Dorsolateral prefrontal cortex (tissue), 122 donors: ENCODE measurements at places on chromosomes 7 and 10.

- DNase-seq = peak; percentile 12
Measured at GRCh38 chr7:24713850-24714675, 43.2 kb downstream of the GSDME start.

DNA sequence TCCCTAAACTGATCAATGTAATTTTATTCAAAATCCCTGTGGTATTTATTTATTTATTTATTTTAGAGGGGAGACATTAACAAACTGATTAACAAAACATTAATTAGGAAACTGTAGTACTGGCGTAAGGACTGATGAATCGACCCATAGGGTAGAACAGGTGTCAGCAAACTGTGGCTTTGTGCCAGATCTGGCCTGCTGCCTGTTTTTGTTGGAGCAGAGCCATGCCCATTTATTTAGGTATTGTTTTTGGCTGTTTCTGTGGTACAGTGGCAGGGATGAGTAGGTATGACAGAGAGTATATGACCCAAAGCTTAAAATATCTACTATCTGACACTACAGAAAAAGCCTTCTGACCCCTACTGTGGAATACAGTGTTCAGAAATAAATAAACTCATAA lies 332.5 kb upstream of the ETV1 start:
- no peak for DNase-seq

- DNase-seq = no peak
Measured at GRCh38 chr7:147539685-147540084, 1050.9 kb upstream of the C7orf33 start.

DNA sequence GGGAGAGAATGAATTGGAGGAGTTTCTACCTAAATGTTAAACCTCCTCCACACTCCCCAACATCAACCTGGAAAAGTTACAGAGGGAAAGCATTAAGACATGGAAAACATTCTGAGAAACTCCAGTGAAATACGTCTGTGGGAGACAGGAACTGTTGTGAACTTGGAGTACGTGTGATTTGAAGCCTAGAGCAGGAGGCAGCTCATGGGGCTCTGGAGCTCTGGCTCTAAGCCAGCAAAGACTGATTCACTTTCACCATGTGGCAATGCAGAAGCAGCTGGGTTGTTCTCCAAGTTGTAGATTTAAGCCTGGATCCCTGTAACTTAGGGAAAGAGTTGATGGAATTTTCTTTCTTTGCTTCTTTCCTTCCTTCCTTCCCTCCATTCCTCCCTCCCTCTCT lies 503.2 kb downstream of the NRG3 start:
- no peak for DNase-seq

DNA sequence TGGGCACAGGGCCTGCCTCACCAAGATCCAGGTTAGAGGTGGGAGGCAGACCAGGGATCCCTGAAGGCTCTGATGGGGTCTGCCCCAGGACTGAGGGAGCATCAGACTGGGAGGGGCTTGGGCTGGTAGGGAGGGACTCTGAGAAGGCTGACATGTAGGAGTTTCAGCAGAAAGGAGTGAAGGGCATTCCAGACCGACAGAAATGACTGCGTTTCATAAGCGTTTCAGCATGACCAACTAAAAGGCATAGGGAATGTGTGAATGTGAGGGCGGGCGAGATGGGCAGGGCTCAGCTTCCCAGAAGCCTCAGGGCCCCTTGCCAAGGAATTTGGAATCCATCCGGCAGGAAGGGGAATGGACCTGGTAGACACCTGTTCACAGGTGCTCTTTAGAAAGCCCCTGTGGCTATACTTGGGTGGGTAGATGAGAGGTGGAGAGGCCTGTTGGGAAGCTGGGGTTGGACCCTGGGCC lies 24.9 kb upstream of the SLC29A3 start:
- DNase-seq = peak; percentile 60

GRCh38 chr7:153886506-153887441 lies 165.4 kb upstream of the DPP6 start:
- DNase-seq = peak; percentile 57

- DNase-seq = no peak
Measured at GRCh38 chr10:88661577-88661976, 2.7 kb upstream of the LIPF start.

DNA sequence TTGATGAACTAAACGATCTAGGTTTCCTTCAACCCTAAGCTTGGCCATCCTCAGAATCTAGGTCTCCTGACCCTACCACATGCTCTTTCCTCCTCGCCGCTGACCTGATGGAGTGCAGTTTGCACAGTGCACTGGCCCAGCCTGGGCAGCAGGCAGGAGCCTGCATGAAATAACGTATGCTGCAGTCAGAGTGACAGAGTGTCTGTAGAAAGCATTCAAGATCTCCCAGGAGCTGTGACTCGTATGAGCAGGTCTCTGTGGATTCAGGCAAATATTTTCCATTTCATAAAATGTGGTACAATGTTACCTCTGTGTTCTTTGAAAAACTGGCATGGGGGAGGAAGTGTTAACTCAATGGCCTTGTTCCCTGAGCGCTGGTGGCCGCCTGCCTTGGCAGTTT lies 441.8 kb downstream of the RPS24 start:
- no peak for DNase-seq

- no peak for DNase-seq
Measured at GRCh38 chr7:47217570-47218360, 364.1 kb downstream of the TNS3 start.

DNA sequence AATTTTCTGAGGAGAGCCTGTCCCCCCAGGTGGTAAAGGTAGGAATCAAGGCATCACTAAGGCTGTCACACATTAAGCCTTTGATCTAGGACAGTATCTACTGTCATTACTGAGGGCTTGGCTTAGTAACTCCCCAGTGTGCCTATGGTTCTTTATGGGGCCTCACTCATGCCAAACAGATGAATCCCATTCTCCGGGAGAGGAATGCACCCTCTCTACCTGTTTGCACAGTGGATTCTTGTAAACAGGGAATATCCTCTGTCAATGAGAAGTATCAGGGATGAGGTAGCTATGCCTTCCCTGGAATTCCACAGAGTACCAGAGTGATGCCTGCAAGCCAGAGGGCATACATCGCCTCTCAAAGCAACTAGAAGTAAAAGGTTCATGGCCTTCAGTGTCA lies 3.9 kb upstream of the CPN1 start:
- no peak for DNase-seq

GRCh38 chr7:22572937-22573336 lies 72.9 kb upstream of the STEAP1B start:
- DNase-seq = no peak

GRCh38 chr7:134752006-134752760 lies 27.3 kb upstream of the CALD1 start:
- DNase-seq = no peak

DNA sequence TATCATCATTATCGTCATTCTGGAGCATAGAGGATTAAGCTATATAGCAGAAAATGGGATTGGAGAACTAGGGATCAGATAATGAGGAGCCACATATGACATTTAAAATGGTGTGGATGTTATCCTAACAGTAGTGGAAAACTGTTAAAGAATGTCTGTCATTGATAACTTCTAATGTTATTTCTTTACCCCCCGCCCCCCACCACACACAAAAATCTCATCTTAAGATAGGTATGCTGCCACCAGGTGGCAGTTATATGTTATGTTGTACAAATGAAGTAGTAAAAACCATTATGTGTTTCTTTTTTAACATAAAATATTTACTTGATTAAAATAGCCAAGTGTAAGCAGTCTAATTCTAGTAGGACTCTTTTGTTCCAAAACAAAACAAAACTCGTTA lies 13.0 kb downstream of the AKAP9 start:
- no peak for DNase-seq

GRCh38 chr7:54917613-54918391 lies 101.0 kb upstream of the EGFR start:
- DNase-seq = no peak

DNA sequence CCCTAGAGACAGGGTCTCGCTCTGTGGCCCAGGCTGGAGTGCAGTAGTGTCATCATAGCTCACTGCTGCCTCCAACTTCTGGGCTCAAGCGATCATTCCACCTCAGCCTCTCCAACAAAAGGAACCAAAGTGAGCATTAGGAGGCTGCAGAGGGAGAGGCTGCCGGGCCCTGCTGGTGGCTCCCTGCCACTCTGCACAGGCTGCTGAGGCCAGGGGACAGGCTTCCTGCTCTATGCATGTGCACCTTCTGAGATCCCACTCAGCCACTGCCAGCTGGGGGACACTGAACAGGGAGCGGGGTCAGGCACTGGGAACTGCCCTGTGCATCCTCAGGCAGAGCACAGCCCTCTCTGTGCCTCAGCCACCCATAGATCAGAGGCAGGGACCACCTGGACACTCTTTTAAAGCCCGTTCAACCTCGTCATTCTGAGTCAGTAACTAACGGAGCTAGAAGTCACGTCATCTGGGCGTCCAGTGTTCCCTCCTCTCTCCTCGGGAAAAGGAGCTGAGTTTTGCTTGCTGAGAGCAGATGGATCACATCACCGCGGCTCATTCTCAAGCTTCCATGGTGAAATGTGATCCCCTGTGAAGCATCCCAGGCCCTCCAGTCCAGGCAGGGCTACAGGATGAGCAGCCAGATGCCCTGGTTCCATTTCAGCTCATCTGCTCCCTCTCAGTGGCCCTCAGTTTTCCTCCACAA lies 109.6 kb downstream of the MYL10 start:
- DNase-seq = no peak

DNA sequence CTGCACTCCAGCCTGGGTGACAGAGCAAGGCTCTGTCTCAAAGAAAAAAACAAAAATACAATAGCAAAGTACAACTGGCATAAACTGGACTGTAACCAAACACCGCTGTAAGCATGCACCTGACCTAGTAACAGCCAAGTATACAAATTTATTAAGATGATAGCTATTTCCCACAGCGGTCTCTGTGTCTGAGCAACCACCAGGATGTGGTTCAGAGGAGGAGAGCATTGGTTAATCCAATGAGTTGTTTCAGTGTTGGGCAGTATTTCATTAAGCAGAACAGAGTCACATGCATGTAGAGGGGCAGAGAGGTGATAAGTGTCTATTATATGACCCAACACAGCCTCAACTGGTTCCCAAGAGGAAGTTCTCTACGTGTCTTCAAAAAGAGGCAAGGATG lies 4.0 kb downstream of the SLC16A12 start:
- no peak for DNase-seq

DNA sequence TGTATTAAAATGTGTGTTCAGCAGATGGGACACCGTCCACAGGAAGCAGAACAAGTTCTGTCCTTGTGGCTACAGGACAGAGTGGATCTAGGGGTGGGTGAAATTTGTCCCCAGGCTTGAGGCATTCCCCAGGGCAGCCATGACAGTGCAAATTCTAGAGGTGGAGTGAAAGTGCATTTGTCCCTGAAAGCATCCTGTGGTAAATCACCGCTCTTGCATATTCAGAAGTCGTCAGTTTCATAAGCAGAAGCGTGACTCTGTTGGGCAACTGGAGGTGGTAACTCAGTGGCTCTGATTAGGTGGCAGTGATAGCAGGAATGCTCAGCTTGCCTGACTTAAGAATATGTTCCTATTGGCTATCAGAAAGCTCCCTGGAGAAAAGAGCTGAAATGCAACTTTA lies 96.6 kb downstream of the SNX10 start:
- no peak for DNase-seq

GRCh38 chr7:73852500-73852899 lies 8.5 kb upstream of the TMEM270 start:
- DNase-seq = no peak

DNA sequence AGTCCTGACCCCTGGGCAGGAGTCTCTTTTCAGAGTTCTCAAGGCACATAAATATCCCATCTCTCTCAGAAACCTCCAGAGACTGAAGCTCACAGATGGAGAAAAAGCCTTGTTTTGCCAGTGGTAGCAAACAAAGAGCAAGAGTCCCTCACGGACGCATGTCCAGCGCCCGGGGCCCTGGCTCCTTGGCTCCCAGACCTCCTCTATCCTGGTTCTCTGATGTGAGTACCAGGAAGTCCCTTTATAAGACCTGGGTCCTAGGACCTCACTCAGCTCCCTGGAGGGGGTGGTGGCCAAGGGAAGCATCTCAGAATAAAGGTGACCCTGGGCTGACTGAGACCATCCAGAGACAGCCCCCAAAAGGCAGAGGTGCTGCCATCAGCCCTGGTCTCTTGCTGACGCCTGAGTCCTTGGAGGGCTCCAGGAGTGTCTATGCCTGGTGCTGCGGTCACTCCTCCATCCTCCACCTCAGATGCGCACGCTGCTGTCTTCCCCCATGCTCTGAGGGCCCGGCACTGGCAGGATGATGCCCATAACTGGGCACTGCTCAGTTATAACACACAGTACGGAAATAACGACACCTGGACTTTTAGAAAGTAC lies 221.5 kb downstream of the TNS3 start:
- no peak for DNase-seq

- no peak for DNase-seq
Measured at GRCh38 chr10:50991456-50992355, 82.6 kb upstream of the PRKG1 start.

DNA sequence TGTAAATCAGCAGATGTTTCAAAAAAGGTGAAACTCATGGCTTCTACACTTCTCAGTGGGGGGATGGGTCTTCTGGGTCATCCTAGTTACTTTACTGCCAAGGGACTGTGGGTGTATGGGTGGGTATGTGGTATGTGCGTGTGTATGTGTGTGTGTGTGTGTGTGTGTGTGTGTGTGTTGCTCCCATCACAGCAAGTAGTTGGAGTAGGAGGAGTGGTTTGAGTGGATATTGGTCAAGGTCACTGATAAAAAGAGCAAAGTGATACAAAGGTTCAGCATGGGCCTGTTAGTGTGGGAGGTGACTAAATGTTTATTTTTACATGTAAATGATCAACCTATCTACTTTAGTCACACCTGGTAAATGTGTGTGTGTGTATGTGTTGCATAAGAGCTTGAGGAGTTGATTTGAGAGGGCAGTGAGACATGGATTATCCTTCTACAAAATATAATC lies 11.8 kb upstream of the COBL start:
- no peak for DNase-seq

DNA sequence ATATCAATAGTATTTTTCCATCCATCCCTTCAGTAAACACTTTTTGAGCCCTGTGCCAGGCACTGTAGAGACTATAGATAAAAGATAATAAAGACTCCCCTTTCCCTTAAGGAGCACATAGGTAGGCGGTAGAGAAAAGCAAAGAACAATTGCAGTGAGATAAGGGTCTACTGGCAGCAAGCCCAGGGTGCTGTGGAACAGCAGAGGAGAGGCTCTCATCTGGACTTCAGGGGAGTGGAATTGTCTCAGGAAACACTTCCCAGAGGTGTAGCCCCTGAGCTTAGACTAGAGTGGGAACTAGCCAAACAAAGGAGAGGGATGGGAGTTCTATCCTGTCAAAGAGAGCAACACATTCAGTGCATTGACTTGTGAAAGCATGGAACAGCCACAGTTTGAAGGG lies 102.0 kb downstream of the NRF1 start:
- no peak for DNase-seq

DNA sequence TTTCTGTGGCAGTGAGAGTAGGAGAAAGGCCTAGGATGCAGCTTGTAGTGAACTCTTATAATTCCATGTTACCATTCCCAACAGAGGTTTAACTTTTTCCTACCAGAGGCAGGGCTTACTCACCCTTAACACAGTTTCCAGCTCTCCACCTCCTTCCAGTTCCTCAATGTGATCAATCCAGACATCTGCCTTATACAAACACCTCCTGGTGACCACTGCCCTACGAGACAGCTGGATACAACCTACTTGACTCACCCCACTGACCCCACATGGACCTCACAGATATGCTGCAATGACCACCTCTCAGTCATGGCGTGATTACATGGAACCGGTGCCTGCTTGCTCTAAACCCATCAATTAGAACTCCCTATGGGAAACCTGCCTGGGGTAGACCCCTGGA lies 326.5 kb downstream of the TNS3 start:
- DNase-seq = no peak
